AG09309 (cell line): ENCODE measurements at places on chromosomes 6 and 20.

GRCh38 chr20:46939031-46939965 is 44.7 kb downstream of the EYA2 start:
- no peak for DNase-seq

DNA sequence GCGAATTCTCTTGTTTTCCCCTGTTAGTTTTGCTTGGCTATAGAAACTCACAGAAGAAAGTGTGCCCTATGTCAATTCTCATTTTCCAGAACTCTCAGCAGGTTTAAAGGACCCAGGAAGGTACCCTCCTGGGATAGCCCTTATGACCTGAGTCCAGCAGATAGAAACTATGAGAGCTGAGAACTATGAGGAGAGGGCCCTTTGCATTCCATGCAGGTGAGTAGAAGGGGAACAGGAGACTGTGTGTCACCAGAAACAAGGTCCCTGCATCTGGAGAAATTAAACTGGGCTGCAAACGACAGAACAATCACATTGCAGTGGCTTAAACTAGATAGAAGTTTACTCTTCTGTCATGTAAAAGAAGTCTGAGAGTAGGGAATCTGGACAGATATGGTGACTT is 35.7 kb upstream of the SCUBE3 start:
- DNase-seq: no peak

DNA sequence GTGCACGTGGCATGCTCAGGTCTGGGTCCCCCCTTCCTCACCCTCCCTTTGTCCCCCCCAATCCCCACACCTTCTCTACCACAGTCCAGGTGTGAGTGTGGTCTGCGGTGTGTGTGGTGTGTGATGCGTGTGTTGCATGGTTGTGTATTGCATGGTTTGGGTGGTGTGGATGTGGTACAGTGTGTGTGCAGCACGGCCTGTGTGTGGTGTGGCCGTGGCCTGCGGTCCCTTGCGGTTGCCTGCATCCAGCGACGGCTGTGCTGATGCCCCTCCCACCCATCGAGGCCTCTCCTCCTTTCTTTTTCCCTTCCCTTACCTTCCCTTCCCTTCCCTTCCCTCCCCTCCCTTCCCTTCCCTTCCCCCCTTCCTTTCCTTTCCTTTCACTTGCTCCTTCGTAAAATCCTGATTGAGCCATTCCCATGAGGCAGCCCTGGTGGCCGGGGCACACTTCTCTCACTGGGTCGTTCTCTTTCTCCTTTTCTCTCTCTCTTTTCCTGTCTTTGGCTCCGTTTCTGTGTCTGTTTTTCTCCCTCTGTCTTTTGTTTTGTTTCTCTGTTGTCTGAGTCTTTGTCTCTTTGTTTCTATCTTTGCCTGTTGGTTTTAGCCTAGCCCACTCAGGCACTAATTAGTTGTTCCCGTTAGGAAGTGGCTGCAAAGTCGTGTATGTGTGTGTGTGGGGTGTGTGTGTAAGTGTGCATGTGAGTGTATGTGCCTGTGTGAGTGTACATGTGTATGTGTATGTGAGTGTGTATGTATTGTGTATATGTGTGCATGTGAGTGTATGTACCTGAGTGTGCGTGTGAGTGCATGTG is 65.7 kb downstream of the SRC start:
- no peak for DNase-seq

GRCh38 chr6:108902382-108902792 is 54.2 kb downstream of the ARMC2 start:
- DNase-seq: no peak

DNA sequence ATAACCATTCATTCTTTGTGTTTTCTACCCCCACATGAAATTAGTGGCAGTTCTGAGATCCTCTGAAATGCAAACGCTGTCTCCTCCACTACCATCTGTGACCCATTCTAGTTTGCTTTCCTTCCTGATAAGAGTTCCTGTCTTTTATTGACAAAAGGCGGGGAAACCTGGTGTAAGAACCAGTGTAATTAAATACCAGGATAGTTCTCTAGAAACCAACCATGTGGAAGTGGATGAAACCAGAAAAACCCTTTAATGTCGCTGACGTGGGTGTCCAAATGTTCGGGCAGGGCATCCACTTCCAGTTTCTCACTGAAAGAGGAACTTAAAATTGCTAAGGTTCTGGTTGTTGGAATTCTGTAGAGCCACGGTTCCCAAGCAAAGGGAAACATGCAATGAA is 79.1 kb downstream of the TNFRSF21 start:
- no peak for DNase-seq

DNA sequence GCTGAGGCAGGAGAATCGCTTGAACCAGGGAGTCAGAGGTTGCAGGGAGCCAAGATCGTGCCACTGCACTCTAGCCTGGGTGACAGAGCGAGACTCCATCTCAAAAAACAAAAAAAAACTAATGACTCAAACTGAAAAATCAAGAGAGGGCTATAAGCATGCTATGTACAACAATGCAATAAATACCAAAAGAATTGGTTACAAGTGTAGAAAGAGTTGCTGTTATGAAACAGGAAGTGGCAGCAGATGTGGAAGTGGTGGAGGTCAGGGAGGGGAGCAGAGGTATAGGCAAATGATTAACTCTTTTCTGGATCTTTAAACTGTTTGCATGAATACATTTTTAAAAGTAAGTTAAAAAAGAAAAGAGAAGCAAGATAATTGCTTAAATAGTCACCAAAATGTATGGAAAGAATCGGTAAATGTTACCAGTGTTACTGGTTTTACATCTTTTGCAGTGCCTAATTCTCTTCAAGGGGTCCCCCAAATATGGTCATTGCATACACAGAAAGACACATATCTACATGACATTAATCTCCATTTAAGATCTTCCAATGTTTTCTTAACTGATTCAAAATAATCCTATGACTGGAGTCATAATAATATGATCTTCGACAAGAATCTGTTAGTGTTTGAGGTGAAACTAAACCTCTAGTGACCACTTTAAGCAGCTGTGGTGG is 15.0 kb downstream of the CALHM6 start:
- DNase-seq: no peak

DNA sequence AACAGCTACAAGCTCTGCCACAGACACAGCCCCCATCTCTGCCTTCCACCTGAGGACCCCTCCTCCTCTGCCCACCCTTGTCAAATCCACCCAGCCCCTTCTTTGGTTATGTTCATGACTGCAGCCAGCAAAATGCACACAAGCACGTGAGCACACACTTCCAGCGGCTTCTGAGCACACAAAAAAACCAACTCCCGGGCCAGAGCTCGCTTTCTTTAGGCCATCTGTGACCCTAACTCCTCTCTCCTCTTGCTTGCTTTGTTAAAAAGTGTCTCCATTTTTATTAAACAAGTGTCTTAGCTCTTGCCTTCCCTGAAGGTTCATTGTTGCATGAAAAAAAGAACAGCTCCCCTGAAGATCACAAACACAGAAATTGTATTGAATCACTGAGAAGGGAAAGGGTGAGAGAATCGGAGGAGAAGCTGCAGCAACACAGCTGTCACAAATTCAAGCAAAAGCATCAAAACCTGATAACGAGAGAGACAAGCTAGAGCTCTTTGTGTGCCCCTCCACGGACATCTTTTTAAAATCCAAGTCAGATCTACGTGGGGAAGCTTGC is 142.1 kb downstream of the CD83 start:
- no peak for DNase-seq

- DNase-seq: no peak
Observed at GRCh38 chr20:39778431-39778830, 816.3 kb downstream of the DHX35 start.

GRCh38 chr6:32623693-32624092 is 13.5 kb upstream of the HLA-DQA1 start:
- DNase-seq: no peak

- DNase-seq: no peak
Observed at GRCh38 chr6:108897371-108897770, 49.1 kb downstream of the ARMC2 start.

GRCh38 chr20:63694584-63695423 is 1.6 kb upstream of the TNFRSF6B start:
- no peak for DNase-seq

GRCh38 chr20:18488301-18488700 is 8.7 kb downstream of the RBBP9 start:
- no peak for DNase-seq

DNA sequence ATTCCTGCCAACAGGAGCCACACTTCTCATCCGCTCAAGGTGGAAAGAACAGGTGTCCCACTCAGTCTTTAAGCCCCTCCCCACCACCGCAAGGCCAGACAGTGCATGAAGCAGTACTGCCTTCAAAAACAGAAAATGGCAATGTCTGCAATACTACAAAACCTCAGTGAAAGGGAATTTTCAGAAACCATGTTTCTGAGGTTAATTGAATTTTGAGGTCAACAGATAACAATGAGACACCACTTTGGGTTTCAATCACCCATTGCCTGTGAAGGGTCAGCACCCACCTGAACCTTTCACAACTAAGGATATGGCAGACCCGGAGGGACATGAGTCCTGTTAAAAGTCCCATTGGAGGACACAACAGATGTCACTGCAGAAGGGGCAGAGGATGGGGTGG is 13.0 kb downstream of the ZC3H12D start:
- DNase-seq: no peak

GRCh38 chr20:13515291-13515690 is 123.4 kb downstream of the TASP1 start:
- DNase-seq: no peak

DNA sequence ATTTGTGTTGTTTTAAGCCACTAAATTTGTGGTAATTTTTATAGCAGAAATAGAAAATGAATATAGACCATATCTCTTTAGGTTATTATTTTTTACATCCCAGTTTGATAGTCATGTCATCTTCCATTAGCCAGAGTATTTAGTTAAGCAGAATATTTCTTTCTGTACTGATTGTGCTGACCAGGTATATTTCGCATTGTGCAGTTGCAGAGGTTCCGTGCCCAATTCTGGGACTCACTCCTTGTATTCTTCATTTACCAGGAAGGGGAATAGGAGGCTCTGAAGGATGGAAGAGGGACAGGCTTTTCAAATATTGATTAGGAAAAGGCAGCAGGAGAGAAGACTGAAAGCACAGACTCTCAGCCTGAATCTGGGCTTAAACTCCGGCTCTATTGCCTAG is 217.8 kb downstream of the AKAP7 start:
- DNase-seq: no peak

GRCh38 chr6:98797217-98797994 is 37.0 kb upstream of the POU3F2 start:
- no peak for DNase-seq

- no peak for DNase-seq
Observed at GRCh38 chr6:3937438-3937837, 88.3 kb downstream of the FAM50B start.

DNA sequence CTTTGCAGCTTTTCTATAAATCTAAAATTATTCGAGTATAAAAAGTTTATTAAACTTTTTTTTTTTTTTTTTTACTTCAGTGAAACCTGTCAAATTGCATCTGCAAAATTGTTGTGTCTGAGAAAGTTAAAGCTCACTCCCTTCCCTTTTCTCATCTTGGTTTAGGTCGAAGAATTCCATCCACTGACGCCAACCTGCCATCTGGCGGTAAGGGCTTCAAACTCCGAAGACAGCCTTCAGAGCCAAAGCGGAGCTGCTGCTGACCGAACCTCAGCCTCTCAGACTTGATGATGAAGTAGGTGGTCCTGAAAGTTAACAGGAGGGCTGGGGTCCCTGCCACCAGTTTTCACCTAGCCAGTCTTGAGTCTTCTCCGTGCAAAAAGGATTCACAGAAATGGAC is 29.6 kb upstream of the VAPB start:
- DNase-seq: no peak

GRCh38 chr6:107357842-107358241 is 101.5 kb downstream of the PDSS2 start:
- no peak for DNase-seq

DNA sequence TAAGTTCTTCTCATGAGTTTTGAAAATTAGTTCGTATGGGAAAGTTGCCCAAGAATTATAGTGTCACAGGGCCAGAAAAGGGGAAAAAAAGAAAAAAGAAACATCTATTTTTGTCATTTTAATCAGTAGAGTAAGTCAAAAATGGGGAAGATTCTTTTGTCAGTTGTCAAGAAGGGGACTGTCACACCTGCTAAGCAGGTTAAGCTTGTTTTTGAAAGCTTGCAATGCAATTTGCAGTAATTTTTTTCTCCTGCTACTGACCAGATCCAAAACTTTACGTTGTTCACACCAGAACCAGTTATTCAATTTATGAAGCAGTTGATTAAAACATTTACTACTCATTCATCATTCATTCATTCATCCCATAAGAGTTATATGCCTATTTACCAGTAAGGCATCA is 171.4 kb downstream of the SOX4 start:
- DNase-seq: no peak

- DNase-seq: no peak
Observed at GRCh38 chr6:13428583-13429405, 58.6 kb downstream of the GFOD1 start.

- DNase-seq: no peak
Observed at GRCh38 chr6:17712576-17712975, 5.9 kb upstream of the NUP153 start.

DNA sequence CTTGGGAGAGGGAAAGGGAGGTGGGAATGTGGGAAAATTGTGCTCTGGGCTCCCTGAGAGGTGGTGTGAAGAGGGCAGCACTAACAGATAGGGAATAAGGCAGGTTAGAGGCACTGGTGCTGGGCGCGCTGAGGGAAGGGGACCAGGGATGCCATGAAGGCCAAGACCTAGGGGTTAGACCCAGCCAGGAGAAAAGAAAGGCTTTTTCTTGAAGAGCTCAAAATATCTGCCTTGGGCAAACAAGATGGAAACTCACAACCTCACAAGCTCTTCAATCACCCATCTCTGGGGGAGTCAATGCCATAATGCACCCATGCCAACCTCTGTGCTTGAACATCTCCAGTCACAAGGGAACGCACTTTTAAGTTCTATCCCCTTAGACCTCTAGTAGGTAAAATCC is 363.6 kb upstream of the CHD6 start:
- DNase-seq: no peak

- no peak for DNase-seq
Observed at GRCh38 chr6:3291987-3292386, 33.2 kb downstream of the PSMG4 start.

- no peak for DNase-seq
Observed at GRCh38 chr20:16346956-16347355, 226.3 kb downstream of the KIF16B start.

- no peak for DNase-seq
Observed at GRCh38 chr6:12420626-12421025, 130.5 kb downstream of the EDN1 start.

- no peak for DNase-seq
Observed at GRCh38 chr20:29740601-29740950, 1516.9 kb upstream of the DEFB115 start.

DNA sequence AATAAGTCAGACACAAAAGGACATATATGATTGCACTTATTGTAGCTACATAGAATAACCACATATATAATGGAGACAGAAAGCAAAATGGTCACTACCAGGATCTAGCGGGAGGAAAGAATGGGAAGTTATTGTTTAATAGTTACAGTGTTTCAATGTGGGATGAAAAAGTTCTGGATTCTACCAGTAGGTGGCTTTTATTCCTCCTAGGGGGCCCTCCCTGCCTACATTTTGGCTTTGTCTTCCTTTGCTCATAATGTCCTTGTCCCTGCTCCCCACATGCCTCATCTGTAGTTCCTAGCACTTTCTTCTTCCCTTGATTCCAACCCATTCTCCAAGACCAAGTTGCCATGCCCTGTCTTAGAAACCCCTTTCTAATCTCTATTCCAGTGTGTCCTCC is 16.3 kb downstream of the ZNF133 start:
- DNase-seq: no peak
